ENCODE measurements at places on chromosomes 11 and 22.

- no peak for DNase-seq
Observed at GRCh38 chr11:35478471-35479091, 46.8 kb downstream of the PAMR1 start.

GRCh38 chr11:65454311-65454695, 31.7 kb downstream of the NEAT1 start:
- DNase-seq, result no peak

- DNase-seq, result no peak
Observed at GRCh38 chr11:123822599-123822998, 16.4 kb upstream of the OR6M1 start.

- no peak for DNase-seq
Observed at GRCh38 chr11:72245263-72245816, 1.4 kb upstream of the PHOX2A start.

GRCh38 chr11:35473795-35474374, 51.5 kb downstream of the PAMR1 start:
- DNase-seq, result no peak

DNA sequence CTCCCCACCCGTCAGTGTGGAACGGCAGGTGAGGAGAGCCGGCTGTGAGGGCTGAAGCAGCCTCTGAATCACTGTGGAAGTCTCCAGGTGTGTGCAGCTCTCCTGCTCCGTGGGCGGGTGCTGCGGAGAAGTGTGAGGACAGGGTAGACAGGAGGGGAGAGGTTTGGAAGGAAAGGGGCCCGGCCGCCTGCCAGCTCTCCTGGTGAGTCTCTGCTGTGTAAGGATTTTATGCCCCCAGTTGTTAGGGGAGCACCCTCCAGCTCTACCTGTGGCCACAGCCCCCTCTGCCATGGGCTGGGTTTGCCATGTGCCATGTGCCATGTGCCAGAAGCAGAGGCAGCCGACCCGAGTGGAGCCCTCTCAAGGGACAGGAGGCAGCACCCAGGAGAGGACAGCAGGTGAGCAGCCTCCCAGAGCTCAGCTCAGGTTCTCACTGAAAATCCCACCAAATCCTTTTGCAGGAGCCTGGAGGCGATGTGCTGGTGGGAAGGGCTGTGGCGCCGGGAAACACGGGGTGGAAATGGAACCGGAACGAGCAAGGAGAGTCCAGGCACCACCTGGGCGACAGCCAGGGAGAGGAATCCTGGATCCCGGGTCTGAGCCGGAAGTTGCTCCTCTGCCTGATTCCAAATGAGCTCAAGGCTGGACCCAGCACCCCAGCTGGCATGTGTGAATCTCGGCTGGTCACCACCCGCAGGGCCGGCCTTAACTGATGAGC, 804.4 kb downstream of the BRD1 start:
- DNase-seq, result no peak

GRCh38 chr22:38335077-38335476, 17.8 kb upstream of the CSNK1E start:
- no peak for DNase-seq

- no peak for DNase-seq
Observed at GRCh38 chr22:25970999-25971811, 198.1 kb upstream of the SEZ6L start.

DNA sequence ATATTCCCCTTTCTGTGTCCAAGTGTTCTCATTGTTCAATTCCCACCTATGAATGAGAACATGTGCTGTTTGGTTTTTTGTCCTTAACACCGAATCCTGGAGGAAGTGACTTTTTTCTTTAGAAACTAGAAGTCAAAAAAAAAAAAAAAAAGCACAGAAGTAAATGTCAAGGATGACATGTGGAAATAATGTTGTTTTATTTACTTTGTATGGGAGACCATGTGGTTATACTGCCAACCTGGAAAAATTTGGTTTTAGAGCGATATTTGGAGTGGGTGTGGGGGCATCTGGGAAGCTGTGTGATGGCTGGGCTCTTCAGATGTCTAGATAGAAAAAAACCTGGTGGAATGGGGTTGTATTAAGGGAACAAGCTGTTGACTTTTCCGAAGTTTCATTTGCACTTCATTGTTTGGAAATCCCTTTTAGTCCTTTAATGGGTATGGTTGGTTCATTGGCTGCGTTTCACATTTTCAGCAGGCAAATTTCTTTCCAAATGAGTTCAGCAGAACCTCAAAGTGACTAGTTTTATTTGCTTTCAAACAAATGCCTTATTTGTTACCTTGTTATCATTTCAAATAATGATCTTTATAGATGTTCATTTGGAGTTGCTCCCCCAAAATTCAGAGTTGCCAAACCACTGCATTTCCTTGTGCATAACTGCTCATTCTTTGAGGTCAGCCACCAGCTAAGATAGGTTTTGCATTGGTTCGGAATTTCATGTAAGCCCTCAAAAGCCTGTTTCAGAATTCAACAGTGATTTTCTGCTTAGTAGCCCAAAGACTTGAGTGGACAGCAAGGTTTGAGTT, 508.2 kb downstream of the METTL15 start:
- no peak for DNase-seq

DNA sequence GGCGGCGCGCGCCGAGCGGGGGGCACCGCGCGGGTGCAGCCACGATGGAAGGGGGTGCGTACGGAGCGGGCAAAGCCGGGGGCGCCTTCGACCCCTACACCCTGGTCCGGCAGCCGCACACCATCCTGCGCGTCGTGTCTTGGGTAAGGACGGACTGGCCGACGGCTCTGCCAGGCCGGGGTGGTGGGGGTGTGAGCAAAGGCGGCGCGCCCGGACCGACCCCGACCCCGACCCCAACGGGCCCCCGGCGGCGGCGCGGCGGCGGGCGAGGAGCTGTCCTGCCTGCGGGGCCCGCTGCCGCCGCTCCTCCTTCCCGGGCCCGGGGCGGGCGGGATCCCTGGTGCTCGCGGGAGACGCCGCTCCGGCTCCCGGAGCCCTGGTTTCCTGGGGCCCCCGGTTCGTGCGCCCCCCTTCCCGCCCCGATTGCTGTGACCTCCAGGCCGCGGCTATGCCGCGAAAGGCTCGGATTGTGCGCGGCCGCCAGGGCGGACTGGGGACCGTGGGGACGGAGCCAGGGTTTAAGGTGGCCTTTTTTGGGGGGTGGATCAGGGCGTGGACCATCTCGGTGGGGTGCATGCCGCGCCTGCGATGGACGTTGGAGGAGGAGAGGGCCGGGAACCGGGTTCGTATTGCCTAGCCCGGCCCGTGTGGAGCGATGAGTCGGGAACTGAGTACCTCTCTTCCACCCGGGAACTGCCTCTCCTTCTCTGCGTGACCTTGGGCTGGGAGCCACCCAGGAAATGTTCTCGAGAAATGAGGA, at the start of gene SYNGR1:
TSS of gene SYNGR1 (plus strand) at position 25 of the 760 bp plus-strand sequence. CDS start at position 45, 20 bp downstream.
- DNase-seq, result peak; percentile 49

- no peak for DNase-seq
Observed at GRCh38 chr11:128411150-128411549, 176.2 kb downstream of the ETS1 start.

- no peak for DNase-seq
Observed at GRCh38 chr11:68302670-68303069, 9.7 kb upstream of the LRP5 start.

GRCh38 chr11:12017865-12018453, 9.5 kb upstream of the DKK3 start:
- no peak for DNase-seq

- DNase-seq, result no peak
Observed at GRCh38 chr22:23525510-23525909, 54.6 kb downstream of the IGLL1 start.

DNA sequence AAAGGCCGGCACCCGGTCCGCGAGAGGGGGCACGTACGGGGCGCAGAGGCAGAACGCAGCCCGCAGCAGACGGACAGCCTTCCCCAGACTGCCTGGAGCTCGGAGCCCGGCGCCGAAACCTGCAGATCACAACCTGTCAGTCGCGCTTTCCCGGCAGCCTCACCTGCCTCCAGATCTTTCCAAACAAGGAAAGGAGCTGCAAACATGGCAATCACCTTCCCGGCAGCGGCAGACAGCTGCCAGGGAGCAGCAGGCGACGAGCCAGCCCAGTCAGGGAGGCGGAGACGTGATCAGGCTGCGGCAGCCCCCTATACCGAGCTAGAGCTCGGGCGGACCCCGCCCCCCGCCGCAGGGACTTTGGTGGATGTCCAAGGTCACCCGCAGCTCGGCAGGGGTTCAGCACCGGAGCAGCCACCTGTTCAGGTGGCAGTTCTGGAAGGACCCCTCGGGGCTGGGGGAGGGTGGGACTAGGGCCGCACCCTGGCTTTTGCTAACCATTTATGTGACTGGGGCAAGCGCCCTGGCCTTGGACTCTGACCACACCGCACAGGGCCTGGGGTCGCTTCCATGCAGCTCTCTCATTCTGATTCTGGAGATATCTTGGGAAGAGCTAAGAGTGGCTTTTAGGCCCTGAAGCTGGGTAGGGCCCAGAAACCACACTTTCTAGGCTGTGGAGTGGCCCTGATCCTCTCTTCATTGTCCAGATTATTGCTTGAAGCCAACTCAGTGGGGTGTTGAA, 143.8 kb downstream of the NECTIN1 start:
- DNase-seq, result peak; percentile 9

DNA sequence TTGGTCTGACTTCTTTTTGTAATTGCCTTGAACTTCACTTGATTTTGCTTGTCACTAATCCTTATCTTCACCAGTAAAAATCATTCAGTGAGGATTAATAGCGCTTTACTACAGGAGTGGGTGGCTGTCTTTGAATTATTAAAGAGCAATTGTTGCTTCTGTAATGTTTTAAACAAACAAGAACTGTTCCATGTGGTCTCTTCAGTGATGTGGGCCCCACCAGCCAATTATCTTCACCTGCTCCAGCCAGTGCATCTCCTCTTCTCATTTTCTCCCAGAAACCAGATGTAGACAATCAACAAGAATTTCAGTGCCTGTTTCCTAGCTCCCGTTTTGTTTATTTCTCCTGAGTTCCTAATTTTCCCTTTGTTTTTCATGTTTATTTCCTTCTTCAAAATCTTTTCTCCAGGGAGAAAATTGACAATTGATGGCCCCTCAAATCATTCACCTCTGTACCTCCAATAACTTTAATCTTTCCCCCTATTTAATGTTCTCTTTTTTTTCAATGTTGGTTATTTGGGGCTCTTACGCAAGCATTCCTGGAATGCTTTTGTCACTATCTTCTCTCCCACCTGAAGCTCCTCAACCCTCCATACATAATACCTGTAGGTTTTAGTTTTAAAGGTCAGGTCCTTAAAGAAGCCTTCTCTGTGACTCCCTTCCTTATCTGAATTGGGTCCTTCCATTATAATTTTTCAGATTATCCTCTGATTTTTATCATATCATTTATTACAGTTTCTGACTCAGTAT, 115.1 kb downstream of the ARFGAP2 start:
- no peak for DNase-seq

DNA sequence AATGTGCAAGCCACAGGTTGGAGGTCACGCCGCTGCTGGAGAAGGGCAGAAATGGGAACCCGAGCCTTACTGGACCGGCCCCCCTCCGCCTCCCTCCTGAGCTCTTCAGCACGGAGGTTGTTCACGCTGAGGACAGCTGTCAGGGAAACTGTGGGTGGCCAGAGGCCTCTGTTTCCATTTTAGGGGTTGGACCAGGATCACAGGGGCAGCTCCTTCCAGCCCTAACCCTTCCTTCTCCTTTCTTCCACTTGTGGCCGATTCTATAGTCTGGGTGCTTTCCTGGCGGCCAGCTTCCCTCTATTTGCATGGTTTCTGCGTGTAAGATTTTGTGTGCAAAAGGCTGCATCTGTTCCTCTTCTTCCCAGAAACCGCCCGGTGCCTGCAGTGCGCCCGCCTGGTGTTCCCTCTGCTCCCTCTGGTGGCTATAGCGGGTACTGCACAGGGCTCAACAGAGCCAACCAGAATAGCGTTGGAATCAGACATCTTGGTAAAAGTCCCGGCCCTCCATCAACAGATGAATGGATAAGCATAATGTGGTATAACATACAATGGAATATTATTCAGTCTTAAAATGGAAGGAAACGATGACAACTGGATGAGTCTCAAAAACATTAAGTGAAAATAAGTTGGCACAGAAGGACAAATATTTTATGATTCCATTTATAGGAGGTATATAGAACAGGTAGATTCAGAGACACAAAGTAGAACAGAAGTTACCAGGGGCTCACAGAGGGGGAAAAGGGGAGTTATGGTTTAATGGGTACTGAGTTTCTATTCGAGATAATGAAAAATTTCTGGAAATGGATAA, 8.4 kb upstream of the SLC22A8 start:
- peak; percentile 79 for DNase-seq

DNA sequence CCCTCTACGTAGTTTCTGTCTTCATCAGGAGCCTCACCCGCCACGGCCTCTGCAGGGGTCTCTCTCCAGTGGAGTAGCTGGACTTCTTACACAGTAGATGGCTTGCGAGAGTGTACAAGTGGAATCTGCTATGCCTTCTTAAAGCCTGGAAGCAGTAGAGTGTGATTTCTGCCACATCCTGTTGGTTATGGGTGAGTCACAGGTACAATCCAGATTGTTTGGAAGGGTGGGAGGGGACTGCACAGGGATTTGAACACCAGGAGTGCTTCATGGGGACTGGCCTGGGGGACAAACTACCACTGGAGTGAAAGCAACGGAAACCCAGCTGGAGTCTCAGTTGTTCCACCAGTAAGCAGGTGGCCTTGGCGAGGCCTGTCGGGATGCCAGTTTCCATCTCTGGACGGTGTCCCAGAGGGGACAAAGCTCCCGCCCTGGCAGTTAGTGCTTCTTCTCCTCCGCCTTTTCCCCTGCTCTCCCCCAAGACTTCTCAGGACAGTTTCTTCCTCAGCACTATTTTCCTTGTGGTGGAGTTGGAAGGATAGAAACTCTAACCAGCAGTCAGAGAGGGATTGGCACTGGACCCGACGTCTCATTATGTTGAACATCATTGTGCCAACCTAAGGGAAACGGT, 85.0 kb upstream of the RCN1 start:
- DNase-seq, result no peak

DNA sequence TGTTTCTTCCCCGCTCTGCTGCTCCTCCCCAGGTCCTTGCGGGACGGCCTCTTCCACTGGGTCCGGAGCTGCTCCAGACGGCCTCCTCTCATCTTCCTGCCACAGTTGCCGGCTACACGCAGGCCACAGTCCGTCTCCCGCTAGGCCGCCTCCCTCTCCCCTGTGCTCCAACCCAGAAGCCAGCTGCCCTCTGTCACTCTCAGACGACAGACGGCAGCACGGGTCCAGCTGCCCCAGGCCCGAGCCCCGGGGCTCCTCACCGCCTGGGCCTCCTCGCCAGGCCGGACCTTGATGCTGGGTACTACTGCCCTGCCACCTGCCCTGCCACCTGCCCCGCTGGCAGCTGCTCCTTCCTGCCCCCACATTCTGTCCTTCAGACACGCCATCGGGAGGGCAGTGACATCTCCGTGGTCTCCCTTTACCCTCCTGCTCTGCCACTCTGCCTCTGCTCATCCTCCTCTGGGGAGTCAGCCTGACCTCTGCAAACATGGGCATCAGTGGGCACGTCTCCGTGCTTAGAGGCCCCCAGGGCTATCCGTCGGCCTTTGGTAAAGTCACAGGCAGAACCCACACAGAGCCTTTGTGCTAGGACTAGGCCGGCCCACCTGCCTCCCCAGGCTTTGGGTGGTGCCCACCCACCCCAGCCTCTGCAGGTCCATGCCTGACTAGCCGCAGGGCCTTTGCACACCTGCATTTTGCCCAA, 43.1 kb upstream of the TH start:
- DNase-seq, result no peak

Data from neuronal stem cell (in vitro differentiated cells).